ENCODE measurements at places on chromosomes 4 and X.

GRCh38 chrX:36721990-36722389 is 286.2 kb upstream of the FAM47C start:
- DNase-seq, result no peak

GRCh38 chr4:47830265-47831025 is 7.4 kb downstream of the CORIN start:
- no peak for DNase-seq

GRCh38 chr4:73823760-73824159 is 12.7 kb upstream of the CXCL6 start:
- DNase-seq, result no peak

- no peak for DNase-seq
These were observed 29.8 kb downstream of the ZFYVE28 start for GRCh38 chr4:2388429-2389182.

DNA sequence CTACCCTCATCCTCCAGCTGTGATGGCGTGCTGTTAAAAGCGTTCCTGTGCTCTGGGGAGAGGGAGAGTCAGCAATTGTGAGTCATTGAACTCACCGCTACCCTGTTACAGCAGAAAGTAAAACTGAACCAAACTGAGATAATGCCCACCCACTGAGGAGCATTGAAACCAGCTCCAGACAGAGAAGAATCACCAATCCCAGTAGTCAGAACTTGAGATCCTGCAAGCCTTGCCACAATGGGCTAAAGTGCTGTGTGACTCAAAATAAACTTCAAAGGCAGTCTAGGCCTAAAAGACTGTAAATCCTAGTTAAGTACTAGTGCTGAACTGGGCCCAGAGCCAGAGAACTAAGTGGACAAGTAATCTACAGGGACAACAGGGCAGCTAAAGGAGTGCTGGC is 1394.2 kb upstream of the DIAPH2 start:
- no peak for DNase-seq

- DNase-seq, result no peak
These were observed 21.4 kb upstream of the PLAC1 start for GRCh38 chrX:134679644-134680043.

DNA sequence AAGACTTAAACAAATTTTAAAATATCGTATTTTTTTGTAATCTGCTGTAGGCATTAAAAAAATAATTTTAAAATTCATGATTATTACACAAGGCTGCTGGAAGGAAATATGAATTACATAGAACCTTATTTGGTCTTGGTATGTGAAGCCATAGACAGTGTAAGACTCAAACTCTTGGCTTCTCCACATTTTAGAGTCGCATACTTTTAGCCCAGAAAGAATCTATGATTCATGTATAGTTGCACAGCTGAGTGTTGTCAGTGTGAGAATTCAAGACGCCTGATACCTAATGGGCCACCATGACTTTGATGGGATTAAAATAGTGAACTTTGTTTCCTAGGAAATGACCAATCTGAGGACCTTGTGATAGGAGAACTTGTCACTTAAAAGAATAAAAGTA is 1.4 kb downstream of the INTU start:
- no peak for DNase-seq

DNA sequence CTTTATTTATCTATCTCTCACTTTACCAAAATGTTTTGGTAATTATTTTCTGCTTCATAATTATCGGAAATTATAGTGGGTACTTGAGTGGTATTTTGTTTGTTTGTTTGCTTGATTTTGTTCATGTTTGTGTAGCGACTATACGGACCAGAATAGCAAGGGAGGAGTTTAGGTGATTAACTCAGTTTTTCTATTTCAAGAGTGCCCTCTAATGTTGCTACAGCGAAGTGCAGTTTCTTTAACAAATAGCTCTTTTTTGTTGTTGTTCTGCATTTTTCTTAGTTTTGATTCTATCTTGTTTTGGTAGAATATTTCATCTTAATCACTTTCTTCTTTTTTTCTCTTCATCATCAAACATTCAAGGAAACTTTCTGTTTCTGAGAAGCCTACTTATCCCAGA is 40.8 kb upstream of the QRFPR start:
- DNase-seq, result no peak

DNA sequence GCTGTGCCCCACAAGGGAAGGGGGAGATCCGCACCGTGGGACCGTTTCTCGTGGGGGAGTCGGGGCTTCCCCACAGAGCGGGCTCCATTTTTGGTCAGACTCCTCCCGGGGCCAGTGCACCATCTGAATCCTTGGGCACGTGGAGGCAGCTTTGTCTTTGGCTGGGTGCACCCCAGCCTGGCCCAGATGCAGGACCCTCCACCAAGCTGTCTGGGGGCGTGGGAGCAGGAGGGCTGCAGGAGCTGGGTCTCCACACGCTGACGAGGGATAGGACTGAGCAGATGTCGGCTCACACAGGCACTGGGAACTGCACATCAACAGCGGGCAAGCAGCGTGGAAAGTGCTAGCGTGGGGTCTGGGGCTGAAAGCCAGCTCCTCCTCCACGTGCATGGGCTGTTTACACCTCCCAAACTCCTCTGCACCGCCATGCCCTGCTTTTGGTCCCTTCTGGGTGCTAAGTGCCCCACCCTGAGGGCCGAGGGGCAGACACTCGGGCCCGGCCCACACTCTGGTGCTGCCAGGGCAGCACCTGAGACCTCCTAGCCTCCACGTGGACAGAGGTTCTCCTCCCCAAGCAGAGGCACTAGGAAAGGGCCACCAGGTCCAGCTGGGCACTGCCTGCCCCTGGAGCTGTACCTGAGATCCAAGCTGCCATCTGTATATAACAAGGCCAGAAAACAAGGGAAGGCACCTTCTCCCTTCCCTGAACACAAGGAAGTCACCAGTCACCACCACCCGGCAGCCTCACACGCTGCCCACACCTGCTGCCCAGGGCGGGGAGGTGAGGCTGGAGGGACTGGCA is 13.8 kb downstream of the DGKQ start:
- no peak for DNase-seq

DNA sequence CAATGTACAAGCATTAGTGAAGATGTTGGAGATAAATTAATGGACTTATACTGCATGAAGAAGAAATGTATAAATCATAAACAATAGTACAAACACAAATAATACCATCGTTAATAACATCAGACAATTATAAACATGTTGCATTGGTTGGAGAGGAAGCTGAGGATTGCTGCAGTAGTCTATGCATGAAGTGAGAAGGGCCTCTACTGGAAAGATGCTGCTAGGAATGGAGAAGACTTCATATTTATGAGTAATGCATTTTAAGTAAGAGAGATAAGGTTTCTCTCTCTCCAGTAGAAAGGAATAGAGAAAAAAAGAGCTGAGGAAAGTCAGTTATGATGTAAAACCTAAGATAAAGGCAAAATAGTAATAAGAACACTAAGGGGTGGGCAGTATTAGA is 247.8 kb downstream of the GRID2 start:
- no peak for DNase-seq

DNA sequence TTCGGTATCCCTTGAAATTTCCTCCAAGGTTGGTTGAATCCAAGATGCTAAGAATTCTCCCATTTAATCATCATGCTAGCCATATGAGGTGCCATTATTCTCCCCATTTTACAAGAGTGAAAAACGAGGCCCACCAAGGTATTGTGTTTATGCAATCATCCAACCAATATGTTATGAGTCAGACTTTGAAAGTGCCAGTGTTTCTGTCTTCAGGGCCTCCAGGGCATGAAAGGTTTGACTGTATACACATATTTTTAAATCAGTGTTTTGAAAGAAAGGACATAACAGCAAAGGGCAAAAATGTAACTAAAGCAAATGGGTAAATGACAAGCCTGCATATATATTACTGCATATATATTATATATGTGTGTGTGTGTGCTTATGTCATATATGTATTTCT is 541.2 kb upstream of the SMIM31 start:
- DNase-seq, result no peak

DNA sequence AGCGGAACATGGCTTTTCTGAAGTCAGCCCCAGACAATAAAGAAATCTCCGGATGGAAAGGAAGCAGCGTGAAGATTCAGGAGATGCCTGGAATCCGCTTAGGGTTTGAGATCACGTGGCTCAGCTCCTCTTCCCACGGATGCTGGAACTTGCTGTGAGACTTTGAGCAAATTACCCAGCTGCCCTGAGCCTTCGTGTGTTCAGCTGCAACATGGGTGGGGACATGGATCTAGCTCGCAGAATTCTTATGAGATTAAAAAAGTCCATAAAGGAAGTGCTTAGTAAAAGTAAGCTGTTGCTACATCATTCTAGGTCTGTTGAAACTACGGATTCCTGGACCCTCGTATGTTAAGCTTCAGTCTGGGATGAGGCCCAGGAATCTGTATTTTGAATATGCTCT is 55.7 kb upstream of the STIM2 start:
- no peak for DNase-seq

- no peak for DNase-seq
These were observed 98.0 kb downstream of the NAA11 start for GRCh38 chr4:79227860-79228259.

DNA sequence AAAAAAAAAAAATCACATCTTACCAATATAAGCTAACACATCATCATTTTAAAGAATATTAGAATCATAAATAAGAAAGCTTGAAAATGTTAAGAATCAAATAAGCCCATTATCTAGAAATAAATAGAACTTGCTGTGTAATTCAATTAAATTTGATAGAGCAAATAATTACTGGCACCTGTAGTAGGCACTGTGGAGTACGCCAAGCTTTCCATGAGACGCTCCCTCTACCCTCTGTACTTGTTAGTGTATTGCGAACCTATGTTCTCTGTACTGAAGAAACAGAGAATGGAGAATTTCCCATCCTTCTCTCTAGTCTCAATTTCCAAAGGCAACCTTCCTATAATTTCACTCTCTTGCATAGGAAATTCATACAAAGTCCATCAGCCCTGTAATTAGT is 61.7 kb upstream of the HAND2 start:
- DNase-seq, result no peak

DNA sequence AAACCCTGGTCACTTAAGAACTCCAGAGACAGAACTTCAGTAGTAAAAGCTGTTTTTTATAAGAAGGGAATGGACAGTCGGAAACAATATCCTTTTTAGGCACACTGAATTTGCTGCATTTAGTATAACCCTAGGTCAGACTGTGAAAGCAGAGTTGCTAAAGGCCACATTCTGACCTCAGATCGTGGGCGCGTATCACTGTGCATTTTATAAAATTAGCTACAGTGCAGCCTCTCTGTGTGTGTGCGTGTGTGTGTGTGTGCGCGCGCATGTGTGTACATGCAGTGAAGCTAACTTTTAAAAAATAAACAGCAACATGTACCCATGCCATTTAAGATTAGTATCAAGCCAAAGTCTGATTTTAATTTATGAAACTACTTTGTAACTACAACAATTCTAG is 8.0 kb downstream of the ZNF827 start:
- DNase-seq, result no peak

- no peak for DNase-seq
These were observed 342.3 kb downstream of the GRXCR1 start for GRCh38 chr4:43234626-43235415.
